ENCODE measurements at places on chromosomes 2 and 18. TPM values are rescaled to one million over a fixed set of nuclear protein-coding genes. Genes with fewer than 3 reads are reported as not detected.

GRCh38 chr2:180000434-180000833 is 6.7 kb downstream of the CWC22 start:
- DNase-seq, result no peak

DNA sequence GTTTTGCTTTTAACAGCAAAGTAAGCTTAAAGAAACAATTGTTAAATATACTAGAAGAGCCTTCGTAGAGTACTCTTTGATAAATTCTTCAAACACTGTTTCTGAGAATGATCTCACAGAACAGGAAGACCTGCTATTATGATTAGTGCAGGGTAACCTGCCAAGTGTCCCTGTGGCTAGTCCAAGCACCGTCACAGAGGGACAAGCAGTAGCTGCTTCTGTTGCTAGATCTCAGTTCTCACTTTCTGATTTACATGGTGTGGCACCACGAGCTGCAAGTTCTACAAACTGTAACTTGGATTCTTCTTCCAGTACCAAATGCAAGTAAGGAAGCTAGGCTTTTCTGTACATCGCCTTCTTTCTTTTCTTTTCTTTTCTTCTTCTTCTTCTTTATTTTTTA is 121.5 kb downstream of the PIEZO2 start:
- no peak for DNase-seq

The ERFE gene
- total RNA-seq, result 0.10 TPM

GRCh38 chr18:9876212-9876866 is 9.4 kb upstream of the TXNDC2 start:
- DNase-seq, result no peak

The IL36B gene
- not detected for total RNA-seq

The KATNAL2 gene
- total RNA-seq, result 4.3 TPM

GRCh38 chr2:146730882-146731281 is 1113.9 kb upstream of the ACVR2A start:
- no peak for DNase-seq

DNA sequence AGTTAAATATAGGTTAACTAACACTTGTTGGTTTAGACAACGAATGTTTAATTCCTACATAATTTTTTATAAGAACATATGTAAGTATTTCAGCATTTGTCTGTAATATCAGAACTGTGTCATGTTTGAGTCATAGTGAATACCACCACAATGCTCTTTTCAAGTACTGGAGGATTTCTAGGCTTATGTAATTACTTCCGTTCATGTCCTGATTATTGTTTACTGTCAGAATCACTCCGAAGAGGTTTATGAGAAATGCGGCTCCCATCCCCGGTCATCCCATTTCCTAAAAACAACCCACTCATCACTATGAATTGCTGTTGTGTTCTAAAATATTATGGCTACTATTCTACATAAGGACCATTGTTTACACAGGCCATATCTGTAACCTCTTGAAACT is 45.1 kb downstream of the CDH19 start:
- DNase-seq, result peak; percentile 19

DNA sequence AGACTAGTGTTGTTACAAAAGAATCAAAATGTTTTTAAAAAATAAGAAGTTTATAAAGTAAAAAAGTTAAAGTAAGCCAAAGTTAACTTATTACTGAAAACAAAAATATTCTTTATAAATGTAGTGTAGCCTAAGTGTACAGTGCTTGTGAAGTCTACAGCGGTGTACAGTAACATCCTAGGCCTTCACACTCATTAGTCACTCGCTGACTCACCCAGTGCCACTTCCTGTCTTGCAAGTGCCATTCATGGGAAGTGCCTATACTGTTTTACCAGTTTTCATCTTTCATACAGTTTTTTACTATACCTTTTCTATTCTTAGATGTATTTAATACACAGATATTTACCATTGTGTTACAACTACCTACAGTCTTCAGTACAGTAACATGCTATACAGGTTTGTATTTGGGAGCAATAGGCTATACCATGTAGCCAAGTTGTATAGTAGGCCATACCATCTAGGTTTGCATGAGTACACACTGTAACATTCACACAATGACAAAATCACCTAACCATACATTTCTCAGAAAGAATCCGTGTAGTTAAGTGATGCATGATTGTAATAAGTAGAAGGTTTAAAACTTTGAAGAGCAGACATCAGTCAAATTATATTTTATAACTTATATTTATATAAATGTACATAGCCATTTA is 13.4 kb downstream of the SERPINB7 start:
- DNase-seq, result peak; percentile 89

The AKAIN1 gene
- not detected for total RNA-seq

DNA sequence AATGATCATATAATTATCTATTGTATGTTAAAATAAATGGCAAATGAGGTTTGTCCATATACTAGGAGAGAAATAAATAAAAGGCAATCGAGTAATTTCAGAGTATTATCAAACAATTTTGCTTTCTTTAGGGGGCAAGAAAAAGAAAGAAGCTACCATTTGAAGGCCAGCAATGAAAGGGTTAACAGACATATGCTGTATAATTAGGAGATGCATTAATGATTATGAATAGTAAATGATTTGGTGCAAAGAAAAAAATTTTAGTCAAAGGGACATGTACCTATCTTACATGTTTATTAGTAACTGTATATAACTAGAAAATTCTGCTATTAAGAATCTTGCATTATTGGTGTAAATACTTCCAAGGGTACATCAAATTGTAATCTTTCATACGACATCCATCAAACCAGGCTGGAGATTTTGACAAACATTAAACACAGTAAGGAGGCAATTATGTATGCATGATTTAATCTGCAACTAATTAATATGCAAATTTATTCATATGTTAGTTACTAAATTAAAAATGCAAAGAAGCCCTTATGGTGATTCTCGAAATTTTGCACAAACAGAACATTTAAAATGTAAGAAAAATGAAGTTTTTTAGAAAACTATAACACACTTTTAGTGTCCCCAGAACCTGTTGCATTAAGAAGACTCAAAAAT is 251.4 kb downstream of the TCF4 start:
- no peak for DNase-seq

The TET3 gene
- 3.6 TPM for total RNA-seq

DNA sequence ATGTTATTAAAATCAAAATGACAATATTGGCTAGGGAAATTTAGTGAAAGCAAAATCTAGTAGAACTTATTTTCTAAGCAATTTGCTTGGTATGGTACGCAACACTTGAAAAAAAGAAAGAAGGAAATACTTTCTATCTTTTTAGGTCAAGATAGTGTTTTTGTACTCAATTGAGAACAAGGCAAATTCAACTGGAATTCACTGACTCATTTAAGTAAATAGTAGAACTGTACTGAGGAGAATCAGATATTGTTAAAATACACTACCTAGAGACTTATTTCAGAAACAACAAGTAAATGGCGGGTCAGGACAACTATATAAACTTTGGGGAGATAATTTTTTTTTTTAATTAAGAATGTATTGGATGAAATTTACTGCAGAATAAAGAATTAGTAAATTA is 18.9 kb downstream of the ZRANB3 start:
- DNase-seq, result no peak

DNA sequence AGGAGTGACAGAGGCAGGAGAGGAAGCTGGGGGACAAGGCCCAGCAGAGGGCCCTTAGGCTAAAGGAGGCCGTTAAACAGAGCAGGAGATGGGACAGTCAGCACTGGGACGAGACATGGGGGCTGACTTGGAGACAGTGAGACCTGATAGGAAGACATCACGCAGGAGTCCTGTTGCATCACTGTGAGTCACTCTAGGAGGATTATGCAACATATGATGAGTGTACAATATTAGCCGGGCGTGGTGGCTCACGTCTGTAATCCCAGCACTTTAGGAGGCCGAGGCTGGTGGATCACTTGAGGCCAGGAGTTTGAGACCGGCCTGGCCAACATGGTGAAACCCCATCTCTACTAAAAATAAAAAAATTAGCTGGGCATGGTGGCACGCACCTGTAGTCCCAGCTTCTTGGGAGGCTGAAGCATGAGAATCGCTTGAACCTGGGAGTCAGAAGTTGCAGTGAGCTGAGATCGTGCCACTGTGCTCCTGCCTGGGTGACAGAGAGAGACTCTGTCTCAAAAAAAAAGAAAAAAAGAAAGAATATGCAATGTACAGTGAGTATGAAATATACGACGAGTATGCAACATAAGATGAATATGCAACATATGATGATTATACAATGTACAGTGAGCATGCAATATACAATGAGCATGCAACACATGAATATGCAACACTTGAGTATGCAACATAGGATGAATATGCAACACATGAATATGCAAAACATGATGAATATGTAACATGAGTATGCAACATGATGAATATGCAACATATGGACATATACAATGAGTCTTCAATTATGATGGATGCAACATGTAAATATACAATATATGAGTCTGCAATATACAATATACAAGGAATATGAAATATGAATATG is 83.3 kb upstream of the ID2 start:
- peak; percentile 96 for DNase-seq

DNA sequence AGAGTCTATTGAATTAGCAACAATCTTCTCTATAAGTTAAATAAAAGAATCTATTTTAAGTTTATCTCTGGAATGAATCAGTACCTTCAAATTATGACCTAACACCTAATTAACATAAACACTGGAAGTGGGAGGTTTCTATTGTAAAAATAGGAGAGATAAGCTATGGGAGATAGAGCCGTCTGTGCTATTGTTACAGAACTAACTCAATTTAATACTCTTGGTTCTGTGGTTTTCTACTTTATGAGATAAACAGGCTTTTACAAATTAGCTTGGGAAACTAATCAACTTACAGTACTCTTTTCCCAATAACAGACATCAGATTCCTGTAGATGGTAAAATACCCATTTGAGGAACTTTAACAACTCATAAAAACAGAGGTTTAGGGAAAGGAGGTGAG is 25.6 kb upstream of the STAT1 start:
- DNase-seq, result no peak

DNA sequence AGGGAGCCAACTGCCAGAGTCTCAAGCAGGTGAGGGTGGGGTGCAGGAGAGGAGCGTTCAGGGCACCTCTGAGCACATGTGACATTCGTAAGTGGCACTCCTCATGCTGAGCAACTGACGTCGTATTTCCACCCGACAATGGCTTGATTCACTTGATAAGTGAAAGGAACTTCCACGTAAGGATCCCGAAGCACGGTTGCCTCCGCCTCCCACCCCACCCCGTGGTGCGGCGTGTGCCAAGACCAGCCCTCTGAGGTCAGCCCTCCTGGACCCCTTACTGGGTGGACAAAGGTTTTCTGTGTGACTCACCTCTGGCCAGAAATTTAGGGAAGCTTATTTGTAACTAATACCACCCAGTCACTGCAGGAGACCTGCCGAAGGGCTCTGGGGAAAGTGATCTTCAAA is 59.9 kb downstream of the AGAP1 start:
- DNase-seq, result no peak

The ZSWIM2 gene
- total RNA-seq, result not detected

DNA sequence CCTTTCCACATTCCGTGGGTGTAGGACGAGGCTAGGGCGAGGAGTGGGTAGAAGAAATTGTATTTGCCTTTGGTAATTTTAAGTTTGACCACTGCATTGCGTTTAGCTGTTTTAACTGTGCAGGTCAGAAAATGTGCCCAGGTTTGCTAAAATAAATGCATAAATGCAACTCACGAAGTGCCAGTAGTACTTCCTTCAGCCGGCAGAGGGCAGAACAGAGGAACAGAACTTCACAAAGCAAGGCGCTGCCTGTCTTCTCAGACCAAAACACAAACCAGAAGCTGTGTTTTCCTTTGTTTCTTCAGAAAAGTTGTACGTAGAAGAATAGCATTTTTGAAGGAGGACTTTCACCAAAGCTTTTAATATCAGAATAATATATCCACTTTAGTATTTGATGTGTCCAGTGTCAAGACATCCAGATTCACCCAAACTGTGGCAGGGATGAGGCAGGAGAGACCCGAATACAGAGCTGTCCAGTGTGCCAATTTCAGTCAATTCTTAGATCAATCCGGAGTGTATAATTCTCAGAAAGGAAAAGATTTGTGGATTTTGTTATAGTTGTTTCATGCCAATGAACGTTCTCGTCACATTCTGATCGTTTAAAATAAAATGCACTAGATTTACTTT is 348.6 kb downstream of the DLGAP1 start:
- peak; percentile 48 for DNase-seq
